Activated CD4-positive, CD25-positive, alpha-beta regulatory T cell (primary cell): ENCODE measurements at places on chromosomes 5 and 9.

GRCh38 chr5:166648736-166649135 lies 1642.7 kb upstream of the WWC1 start:
- DNase-seq, result no peak

DNA sequence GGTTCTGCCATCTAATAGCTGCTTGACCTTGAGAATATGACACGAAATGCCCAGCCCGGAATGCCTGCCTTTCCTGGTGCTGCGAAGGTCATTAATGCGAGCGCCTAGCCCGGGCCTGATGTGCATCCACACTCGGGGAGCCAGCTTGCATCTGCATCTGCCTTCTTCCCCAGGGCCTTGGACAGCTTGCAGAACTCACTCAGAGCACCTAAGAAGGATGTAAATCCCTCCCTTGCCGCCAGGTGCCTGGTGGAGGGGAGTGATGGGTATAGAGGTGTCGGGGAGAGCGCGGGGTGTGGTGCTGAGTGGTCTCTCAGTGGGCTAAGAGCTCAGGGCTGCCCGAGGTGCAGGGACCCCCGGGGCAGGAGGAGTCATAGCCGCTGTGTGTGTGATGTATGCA lies 127.2 kb downstream of the MRPL36 start:
- DNase-seq, result no peak

DNA sequence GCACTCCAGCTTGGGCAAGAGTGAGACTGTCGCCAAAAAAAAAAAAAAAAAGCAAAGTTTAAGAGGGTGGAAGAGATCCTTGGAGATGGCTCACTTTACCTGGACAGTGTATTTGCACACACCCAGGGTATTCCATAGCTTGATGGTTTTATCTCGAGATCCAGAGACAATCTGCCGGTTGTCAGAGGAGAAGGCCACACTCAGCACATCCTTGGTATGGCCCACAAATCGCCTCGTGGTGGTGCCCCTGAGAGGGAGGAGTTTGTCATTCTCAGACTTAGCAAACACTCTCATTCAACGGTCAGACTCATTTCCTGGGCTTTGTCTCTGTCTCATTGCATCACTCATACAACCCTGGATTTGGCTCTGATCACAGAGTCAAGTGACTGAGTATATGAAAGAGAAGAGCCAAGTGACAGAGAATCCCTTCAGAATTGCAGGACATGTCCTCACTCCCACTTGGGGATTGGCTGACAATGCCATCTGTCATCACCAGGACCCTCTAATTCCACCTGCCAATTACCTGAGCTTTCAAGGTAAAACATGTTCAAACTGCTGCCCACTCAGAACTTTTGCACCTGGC lies 2.2 kb downstream of the RACK1 start:
- no peak for DNase-seq

DNA sequence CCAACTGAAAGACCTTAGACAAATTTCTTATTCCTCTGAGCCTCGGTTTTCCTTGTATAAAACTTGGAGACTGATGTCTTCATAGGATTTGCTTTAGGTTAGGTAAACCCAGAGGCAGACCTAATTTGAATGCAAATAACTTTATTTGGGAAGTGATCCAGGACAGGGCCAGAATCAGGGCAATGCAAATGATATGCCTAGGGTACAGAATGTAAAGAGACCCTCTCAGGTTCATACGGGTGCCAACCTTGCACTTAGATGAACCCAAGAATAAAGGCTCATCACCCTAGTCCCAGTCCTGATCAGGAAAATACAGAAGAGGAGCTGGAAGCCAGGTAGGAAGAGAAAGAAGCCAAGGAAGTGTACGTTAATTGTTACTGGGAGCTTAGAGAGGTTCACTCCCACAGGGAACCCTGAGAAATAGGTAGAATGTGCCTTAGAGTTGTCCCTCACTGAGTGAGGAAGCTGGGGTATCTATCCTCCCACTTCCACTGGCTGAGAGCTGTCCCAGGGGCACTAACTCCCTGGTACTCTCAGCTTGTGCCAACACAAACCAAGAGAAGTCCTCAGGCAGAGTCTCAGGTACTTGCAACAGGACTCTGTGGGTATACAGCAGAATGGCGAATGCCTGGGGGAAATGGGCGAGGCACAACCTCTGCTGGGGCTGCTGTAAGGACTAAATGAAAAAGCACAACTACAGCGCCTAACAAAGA lies 3.1 kb upstream of the HK3 start:
- DNase-seq, result no peak

GRCh38 chr9:91426123-91426745 lies 2.6 kb upstream of the NFIL3 start:
- DNase-seq, result no peak

- no peak for DNase-seq
Measured at GRCh38 chr5:178883815-178884430, 11.8 kb upstream of the ZFP2 start.

DNA sequence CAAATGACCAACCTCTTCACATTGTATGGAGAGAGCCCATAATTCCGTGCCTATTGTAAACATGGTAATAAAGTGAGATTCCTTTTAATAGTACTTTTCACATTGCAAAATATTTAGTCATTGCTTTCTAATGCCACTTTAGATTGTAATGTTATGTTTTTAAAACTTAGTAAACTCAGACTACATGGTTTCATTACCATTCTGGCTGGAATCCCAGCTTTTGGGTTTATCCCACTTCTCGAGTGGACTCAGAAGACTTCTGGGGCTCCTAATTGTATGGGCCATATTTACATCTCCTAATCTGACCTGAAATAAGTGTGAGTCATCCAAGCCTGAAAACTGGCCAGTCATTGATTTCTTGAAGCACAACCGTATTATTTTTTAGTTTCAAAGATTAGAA lies 217.6 kb downstream of the CAAP1 start:
- no peak for DNase-seq

GRCh38 chr9:99155736-99156135 lies 50.8 kb downstream of the TGFBR1 start:
- no peak for DNase-seq

GRCh38 chr9:26940779-26941178 lies 6.3 kb downstream of the PLAA start:
- DNase-seq, result no peak

GRCh38 chr9:95460518-95461164 lies 56.1 kb downstream of the PTCH1 start:
- no peak for DNase-seq

DNA sequence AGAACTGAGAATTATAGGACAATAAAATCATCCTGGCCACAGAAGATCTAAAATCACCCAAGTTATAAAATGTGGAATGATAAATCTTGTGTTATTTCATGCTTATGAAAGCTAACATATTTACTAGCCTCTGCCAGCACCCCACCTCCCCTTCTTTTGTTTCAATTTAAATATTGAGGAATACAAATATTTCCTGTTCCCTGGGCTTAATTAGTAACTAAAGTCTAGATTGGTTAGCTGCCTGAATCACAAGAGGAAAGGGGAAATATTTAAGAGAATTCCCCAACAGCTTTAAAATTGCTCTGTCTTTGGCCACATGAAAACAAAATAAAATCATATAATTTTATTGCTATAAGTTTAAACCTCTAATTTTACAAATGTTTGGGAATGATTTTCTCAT lies 287.0 kb downstream of the PRELID2 start:
- no peak for DNase-seq

DNA sequence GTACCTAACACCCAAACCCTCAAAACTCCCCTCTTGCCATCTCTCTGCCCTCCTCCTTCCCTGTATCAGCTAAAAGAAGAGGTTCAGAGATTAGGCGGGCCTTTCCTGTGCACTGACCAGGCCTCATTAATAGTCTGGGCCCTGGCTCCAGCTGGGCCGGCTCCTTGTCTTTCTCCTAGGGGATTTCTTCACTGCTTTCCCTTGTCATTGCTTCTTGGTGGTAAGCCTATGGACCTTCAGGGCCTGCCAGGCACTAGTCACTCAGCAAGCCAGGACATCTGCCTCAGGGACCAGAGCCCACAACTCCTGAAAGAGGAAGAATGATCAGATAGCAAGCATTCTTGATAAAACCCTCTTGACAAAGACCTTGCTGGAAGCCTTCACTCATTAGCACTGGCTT lies 50.9 kb downstream of the MRRF start:
- DNase-seq, result no peak

DNA sequence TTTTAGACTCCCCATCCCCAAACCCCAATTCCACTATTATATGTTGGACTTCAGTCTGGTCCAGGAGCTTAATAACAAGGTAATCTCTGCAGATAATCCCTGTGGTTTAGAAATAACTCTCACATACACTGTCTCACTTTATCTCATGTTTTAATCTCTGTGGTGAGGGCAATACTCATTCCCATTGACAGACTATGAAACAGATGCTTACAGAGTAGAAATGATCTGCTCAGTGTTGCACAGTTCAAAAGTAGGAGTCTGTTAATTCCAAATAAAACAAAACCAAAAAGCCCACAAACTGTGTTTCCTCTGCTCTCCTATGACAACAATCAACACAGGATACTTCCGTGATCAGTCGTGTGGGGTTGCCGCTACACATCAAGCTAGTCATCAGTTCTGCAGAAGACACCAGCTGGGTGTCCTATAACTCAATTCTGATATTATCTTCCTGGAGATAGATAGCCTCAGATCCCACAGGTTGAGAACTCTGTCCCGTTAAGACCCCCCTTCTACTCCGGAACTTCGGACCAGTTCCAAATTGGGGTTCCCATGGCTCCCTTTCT lies 26.3 kb upstream of the FANCC start:
- DNase-seq, result no peak

GRCh38 chr9:106077731-106078130 lies 383.4 kb downstream of the TMEM38B start:
- DNase-seq, result no peak

GRCh38 chr9:110526426-110526825 lies 53.1 kb downstream of the SVEP1 start:
- DNase-seq, result no peak

- no peak for DNase-seq
Measured at GRCh38 chr9:92668746-92669526, 995 bp downstream of the IPPK start.

- no peak for DNase-seq
Measured at GRCh38 chr9:110767559-110768063, 99.0 kb downstream of the MUSK start.

DNA sequence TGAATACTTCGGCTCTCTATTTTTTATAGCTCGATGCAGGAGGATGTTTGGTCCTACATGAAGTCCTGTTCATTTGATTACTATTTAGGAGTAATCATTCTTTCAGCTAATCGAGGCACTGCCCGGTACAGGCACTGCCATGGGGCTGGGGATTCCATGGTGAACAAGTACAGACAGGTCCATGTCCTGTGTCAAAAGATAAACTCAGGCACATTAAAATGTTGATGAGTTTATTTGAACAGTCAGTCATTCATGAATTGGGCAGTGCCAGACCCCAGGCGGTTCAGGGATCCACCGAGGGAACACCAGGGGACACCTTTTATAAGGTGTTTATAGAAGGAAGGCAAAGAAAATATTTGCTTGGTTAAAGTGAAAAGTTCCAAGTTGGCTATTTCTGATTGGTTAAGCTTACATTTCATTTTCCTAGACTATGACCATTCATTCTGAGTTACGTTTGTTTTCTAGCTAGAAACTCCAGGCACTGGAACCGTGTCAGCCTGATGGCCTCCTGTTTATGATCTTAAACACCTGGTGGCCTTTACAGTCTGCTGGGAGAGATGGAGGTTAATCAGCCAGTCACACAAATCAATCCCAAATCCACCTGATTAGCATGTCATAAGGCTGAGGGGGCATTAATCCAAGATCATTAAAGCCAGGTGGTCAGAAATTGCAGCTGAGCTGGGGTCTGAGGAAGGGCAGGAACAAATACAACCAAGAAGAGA lies 47.0 kb upstream of the TDRD7 start:
- DNase-seq, result no peak
